ENCODE measurements at places on chromosomes 4 and X.

GRCh38 chr4:186151499-186151898 lies 39.9 kb upstream of the CYP4V2 start:
- DNase-seq: no peak

DNA sequence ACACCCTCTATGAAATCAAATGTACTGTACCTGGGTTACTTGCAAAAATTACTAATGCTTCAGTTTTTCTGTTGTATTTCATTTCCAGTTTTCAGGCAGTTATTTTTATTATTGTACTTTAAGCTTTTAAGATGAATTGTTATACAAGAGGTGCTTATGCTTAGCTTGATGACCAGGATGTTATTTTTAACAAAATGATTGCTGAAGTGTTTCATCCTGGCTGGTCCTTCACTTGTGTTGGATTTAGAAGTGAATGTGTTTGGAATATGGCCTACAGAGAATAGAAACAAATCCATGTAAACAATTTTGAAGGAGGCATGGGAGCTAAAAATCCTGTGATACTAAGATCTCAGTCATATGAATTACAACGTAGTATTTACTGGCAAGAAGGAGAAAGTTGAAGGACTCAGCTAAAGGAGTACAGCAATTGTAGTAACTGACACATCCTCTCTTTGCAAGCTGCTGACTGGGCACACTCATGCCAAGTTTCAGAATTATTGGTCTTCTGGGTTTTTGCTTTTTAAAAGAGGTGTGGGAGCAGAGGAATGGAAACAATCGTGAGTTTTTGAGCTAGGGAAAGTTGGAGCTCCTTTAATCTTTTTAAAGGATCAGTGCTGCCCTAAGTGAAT lies 9.2 kb downstream of the UBE2A start:
- DNase-seq: no peak

- no peak for DNase-seq
Observed at GRCh38 chrX:133859336-133859735, 126.1 kb downstream of the GPC3 start.

GRCh38 chr4:46844325-46844917 lies 64.6 kb downstream of the COX7B2 start:
- peak; percentile 8 for DNase-seq

- DNase-seq: no peak
Observed at GRCh38 chr4:23161787-23162186, 469.1 kb downstream of the GBA3 start.

GRCh38 chr4:105305019-105305836 lies 158.6 kb downstream of the TET2 start:
- no peak for DNase-seq

- no peak for DNase-seq
Observed at GRCh38 chr4:10207116-10207515, 90.5 kb upstream of the WDR1 start.

DNA sequence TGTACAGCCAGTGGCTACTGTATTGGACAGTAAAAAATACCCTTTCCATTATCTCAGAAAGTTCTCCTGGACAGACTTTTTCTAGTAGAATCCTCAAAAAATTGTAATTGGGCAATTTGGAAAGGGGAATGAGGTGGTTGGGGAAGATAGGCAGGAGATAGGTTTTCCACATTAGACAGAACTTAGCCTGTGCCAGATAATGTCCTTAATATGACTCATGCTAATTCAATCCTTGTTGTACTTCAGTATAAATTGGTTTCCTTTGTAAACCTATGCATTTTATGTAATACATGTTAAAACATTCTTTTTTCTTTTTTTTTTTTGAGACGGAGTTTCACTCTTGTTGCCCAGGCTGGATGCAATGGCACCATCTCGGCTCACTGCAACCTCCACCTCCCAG lies 8.9 kb downstream of the EIF4E start:
- DNase-seq: no peak

- no peak for DNase-seq
Observed at GRCh38 chrX:134692990-134693389, 34.7 kb upstream of the PLAC1 start.

- no peak for DNase-seq
Observed at GRCh38 chr4:156661555-156661954, 310.0 kb downstream of the PDGFC start.

DNA sequence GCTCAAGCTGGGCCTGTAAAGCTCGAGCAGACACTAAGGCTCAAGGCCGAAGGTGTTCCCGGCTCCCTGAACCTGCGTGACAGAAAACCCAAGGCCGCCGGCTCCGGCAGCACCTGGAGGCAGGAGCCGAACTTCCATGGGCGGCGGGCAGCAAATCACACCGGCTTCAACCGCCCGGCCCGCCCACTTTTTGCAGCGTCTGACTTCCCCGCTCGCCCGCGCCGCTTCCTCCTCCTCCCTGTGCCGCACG lies 940 bp upstream of the NSD2 start:
- peak; percentile 76 for DNase-seq

GRCh38 chrX:48531358-48531959 lies 8.1 kb upstream of the TBC1D25 start:
- DNase-seq: no peak

DNA sequence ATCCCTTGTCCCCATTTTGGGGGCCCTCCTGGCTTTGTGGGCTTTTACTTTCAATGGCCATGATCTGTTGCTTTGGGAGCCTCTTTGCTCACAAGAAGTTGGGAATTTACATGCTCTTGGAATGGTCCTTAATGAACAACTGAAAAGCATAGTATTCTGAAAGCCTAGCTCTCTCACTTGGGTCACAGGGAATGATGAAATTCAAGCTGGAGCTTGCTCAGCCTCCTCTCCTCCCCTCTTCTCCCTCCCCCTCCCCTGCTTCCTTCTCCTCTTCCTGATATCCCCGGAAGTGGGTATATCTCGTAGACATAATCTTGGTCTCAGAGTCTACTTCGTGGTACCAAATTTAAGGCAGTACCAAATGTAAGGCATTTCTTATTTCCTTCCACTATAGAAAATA lies 400.6 kb upstream of the NR3C2 start:
- DNase-seq: no peak

- no peak for DNase-seq
Observed at GRCh38 chr4:143355540-143356217, 19.0 kb downstream of the GAB1 start.

- DNase-seq: no peak
Observed at GRCh38 chr4:15037923-15038541, 35.8 kb downstream of the CPEB2 start.

- no peak for DNase-seq
Observed at GRCh38 chrX:29903360-29903759, 312.0 kb upstream of the MAGEB2 start.

- no peak for DNase-seq
Observed at GRCh38 chr4:168496834-168497233, at the start of gene PALLD. Gene PALLD, plus strand, starts transcription at chr4:168497052.

GRCh38 chr4:147571036-147571770 lies 46.0 kb upstream of the TMEM184C start:
- DNase-seq: no peak

GRCh38 chr4:187934766-187935165 lies 60.8 kb upstream of the ZFP42 start:
- no peak for DNase-seq

DNA sequence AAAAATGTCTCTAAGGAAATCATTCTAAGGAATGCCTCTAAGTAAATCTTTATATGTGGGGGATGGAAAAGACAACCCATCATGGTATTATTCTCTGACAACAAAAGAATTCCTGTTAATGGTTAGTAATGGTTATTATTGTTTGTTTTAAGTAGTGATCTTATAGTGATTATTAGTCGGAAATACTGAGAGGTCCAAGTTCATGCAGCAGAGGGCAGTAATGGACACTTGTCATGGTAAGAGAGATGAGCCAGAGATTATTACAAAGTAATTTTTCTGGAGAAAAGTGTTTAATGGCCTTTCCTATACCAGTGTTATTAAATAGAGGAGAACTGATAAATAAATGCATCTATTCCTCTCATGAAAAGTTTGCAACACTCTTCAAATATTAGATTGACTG lies 8.1 kb upstream of the DKK2 start:
- DNase-seq: no peak

DNA sequence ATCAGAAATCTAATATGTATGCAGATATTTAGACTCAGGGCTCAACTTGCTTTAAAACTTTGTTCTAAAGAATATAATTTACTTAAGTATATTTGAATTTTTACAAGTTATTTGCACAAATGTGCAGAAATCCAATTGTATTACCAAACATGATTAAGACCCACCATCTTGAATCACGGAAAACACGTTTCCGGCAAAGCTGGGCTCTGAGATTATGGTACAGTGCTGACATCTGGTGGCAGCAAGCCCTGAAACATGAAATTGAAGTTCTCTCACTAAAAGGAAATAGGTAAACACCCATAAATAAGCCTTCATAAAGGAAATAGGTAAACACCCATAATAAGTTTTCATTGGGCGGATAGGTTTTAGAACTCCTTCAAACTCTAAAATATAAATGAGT lies 98.3 kb upstream of the MAOA start:
- DNase-seq: peak; percentile 38

DNA sequence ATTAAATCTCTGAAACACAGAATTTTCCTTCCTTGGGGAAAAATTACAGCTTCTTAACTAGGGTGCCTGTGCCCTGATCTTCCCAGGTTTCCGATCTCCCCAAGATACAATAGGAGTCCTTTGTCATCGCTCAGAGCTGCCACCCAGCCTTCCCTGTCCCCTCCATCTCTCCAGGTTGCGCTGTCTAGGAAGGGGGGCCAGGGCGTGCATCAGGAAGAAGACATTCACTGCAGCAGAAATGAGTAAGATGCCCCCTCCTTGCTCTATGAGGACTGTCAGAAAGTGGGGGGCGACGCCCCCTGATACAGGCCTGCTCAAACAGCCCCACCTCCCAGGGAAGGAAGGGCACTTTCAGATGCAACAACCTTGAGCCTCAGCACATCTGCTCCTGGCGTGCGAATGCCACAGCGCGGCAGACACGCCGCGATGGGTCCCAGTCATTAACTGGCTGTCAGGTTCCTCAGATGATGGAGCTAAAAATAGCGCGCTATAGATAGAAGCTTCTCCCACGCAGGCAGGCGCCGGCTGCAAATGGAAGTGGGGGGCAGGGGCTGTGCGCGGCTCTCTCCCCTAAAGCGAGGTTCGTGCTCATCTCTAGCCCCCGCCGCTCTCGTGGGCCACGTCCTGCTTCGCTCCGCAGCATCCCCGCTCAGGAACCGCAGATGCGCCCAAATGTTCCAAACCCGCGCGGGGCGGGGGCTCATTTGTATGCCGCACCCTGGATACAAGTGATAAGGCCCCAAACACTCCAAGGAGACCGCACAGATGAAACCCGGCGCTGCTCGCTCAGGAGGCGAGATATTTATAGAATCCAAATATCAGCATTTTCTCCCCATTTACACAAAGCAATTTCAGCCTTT lies 57.6 kb upstream of the LGI2 start:
- no peak for DNase-seq

GRCh38 chr4:101973361-101973760 lies 182.8 kb downstream of the BANK1 start:
- no peak for DNase-seq

GRCh38 chr4:126973201-126973600 lies 659.6 kb upstream of the INTU start:
- DNase-seq: no peak

- DNase-seq: no peak
Observed at GRCh38 chr4:76233083-76233482, 18.4 kb upstream of the FAM47E start.

DNA sequence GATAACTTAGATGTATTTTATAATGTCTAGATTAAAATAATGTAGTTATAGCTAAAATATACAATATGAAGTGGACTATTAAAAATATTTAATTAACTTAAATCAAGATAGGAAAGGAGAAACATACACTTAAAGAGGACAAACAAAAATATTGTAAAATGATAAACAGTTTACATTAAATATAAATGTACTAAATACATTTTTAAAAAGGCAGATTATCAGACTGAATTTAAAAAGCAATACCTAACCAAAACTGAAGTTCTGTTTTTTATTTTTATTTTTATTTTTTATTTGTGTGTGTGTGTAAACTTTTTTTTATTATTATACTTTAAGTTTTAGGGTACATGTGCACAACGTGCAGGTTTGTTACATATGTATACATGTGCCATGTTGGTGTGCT lies 811.6 kb upstream of the INTU start:
- no peak for DNase-seq

All from activated T-cell treated with anti-CD3 and anti-CD28 coated beads for 24 hours (primary cell).